ENCODE measurements at places on chromosomes 2 and 18.

DNA sequence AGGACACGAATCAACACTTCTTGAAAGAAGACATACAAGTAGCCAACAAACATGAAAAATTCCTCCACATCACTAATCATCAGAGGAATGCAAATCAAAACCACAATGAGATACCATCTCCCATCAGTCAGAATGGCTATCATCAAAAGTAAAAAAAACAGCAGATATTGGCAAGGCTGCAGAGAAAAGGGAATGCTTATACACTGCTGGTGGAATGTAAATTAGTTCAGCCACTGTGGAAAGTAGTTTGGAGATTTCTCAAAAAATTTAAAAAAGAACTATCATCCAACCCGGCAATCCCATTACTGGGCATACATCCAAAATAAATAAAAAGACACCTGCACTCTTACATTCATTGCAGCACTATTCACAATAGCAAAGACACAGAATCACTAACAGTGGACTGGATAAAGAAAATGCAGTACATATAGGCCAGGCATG lies 78.7 kb downstream of the GRB14 start:
- DNase-seq = no peak

GRCh38 chr2:47300609-47301276 lies 102.2 kb upstream of the MSH2 start:
- DNase-seq = no peak

DNA sequence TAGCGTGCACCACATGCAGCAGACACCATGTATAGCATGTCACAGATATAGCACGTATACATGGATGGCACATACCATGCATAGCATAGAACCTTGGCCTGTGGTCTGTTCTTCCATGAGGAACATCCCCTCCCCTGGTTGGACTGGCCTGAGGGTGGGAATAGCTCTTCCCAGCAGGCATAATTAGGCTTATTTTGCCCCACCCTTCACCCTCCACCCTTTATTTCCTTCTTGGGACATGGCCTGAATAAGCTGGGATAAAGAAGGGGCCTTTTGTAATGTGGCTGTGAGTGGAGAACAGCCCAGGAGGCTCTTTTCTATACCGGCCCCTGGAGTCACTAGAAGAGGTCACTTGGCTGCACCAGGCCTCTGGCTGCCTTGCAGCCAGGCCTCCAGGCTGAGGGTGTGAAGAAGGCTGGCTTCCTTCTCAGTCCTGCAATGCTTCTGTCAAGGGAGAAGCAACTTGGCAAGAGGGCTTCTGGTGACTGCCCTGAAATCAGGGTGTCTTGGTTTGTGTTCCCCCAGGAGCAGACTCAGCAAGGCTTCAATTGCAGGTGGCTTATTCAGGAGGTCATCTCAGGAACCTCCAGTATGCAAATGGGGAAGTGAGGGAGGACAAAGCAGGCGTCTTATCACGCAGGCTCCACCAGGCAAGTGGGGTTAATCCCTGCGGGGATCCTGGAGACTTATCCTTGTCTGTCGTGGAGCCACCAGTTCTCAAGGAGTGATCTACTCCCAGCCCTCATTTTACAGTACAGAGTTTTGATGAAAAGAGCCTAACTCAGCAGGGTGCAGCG lies 68.2 kb downstream of the HS6ST1 start:
- no peak for DNase-seq

DNA sequence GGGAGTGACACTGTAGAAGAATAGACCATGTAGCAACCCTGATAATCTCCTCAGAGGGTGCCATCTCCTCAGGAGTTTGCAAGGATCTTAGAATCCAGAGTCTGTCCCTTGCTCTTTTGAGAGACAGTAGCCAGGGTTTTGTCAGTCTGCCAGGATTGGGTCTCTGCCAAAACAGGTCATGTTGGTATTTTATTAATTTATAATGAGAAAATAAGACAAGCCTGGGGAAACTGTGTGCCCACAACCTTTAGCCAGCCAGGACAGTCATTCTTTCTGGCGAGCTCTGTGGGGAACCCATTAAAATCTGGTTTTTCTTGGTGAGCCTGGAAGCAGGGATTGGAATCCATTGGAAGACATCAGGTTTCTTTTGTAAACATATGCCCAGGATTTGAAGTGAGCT lies 78.6 kb downstream of the PTPRM start:
- DNase-seq = no peak

DNA sequence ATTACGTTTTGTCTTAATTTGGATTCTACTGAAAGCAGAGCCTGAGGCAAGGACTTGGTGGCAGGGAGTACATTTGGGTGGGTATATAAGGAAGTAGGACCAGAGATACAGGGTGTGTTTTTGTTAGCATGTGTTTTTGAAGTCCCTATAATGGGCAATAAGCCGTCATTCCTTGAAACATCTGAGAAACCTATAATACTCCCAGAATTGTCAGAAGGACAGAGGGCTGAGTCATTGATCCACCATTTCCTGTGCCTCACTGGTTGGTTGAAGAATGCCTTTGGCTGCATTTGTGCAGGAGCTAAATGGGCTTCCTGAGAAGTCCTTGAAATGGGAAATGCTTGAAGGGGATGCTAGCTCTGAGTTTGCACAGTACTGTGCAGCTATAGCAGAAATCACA lies 281.8 kb upstream of the ZEB2 start:
- no peak for DNase-seq

DNA sequence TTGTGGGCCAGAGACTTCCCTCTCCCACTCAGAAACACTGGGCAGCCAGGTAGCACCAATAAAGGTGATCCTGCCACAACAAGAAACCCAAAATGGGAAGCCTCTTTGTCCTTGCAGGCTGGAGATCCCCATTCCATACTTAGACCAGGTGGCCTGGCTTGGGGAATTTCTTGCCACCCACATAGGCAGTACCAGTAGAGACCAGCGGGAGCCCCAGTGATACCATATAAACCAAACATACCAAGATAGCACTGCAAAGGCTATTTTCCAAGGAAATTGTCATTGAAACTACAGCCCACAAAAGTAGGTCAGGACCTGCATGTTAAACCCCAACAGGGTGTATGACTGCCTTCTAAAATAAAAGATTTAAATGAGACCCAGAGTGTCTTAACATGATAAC lies 171.6 kb downstream of the DIS3L2 start:
- DNase-seq = no peak

DNA sequence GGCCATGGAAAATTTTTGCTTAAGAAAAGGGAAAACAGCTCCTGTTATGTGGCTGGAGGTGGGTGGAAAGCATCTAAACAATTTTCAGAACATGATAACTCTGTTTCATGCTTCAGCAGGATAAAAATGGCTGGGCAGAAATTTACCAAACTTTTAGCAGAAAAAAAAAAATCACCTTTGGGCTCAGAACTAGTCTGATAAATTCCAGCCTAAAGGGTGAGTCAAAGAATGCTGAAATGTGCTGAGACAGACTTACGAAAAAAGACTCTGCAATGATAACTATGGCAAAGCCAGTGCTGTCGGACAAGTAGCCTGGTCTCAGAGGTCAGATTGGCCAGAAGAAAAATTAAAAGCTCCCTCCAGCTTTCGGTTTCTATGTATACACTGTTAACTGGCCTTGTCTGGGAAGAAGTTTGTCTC lies 123.6 kb downstream of the LRATD1 start:
- no peak for DNase-seq

DNA sequence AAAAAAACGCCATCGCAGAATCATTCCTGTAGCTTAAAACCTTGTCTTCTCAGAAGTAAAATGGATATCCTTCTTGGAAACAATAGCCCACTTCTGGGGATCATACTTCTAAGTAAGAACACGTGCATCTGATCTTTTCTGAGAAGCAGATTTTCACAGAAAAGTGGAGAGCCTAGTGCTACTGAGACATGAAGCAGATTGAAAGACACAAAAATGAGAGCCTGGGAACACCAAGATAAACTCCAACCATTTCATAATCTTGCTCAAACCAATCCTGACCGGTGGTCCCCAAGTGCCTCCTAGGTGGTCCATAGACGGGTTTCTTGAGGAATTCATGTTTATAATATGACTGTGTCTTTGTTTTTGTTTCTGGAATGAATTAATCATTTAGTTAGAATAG lies 191.2 kb downstream of the IRS1 start:
- no peak for DNase-seq

DNA sequence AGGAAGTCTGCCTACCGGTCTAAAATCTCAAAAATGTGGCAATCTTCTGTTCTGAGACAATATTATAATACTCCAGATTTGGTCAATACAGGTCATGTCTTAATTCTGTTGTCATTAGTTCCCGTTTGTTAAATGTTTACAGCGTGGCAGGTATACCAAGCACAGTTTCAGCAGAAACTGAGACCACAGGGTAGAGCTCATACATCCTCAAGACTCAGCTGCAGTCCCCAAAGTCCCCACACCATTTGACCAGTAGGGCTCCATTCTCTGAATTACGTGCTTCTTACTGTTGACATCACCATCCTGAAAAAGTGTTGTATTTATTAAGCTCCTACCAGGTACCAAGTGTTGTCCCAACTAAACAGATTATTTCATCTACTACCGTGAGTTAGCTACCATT lies 157.1 kb downstream of the MC4R start:
- DNase-seq = no peak

- DNase-seq = no peak
Measured at GRCh38 chr18:25832001-25832604, 258.3 kb downstream of the SS18 start.

DNA sequence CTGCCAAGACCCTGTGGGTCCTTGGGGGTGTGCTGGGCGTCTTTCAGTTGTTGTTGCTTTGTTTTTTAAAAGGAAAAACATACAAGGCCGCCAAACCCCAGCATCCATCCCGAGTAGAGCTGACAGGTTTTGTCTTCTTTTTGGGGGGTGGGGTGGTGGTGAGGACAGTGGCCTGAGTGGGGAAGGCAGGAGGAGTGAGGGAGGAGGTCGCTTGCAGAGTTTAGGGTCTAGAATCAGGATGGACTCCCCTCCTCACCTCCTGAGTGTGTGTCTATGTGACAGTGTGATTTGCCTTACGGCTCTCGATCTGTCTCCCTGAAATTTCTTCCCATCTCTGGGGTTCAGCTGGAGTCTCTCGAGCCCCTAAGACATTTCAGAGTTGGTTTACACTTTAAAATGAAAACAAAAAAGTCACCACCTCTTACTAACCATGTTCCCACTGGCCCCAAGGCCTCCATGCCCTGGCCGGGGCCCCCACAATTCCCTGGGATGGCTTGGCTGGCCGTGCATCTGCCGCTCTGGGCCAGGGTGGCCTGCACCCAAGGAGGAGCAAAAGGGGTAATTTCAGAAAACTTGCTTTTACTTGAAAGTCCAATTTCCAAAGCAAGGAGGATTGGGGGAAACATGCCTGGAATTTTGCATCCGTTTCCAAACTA lies 5.0 kb downstream of the SIX3 start:
- no peak for DNase-seq

DNA sequence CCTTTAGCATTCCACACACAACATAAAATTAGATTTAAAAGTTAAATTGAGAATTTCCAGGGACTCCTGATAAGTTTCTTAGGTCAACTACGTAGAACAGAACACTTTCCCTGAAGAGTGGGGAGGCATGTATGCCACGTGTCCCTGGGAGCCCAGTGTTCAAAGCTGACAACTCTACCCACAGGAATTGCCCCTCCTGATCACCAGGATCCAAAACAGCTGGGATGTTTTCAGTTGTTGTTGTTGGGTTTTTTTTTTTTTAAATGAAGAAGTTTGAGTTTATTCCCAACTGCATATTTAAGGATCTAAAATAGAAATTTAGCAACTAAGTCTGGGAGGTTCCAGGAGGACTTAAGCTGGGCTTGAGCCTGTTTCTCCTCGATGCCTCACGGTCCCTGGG lies 100.5 kb downstream of the TPGS2 start:
- no peak for DNase-seq

- no peak for DNase-seq
Measured at GRCh38 chr2:156792242-156792840, 356.2 kb downstream of the GPD2 start.

DNA sequence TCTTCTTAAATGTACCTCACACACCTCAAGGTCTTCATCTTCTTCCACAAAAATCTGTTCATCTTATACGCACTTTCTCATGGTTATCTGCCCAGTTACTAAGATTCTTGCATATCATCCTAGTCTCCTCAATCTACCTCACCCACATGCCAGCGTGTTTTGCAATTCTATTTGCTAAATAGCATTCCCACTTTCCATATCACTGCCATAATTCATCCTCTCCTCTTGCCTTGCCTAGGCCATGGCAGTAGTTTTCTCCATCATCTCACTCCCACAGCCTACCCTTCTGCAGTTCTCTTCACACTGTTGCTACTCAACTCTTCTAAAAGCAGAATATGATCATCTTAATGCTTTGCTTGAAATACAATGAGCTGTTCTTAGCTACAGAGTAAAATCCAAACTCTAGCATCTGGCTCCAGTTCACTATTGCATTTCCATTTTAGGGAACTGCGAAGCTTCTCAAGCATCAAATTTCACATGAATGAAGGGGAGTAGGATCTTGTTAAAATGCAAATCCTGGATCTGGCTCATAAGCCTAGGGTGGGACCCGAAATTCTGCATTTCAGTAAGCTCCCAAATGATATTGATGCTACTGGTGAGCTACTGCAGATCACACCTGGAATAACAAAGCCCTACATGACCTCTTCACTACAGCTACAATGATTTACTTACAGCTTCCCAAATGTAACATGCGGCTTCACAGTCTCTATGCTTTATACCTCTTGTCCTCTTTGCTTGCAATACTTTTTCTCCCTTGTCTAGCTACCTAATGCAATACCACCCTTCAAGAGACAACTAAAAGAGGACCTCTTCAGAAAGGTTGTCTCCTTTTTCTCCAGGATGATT lies 293.9 kb downstream of the SATB2 start:
- DNase-seq = no peak

GRCh38 chr18:49096021-49096420 lies 145.3 kb upstream of the SMAD7 start:
- no peak for DNase-seq

GRCh38 chr2:222208010-222208690 lies 90.6 kb downstream of the PAX3 start:
- DNase-seq = no peak

- no peak for DNase-seq
Measured at GRCh38 chr18:13353084-13353823, 134.7 kb downstream of the LDLRAD4 start.

- DNase-seq = no peak
Measured at GRCh38 chr2:136770384-136770783, 5.0 kb downstream of the THSD7B start.

DNA sequence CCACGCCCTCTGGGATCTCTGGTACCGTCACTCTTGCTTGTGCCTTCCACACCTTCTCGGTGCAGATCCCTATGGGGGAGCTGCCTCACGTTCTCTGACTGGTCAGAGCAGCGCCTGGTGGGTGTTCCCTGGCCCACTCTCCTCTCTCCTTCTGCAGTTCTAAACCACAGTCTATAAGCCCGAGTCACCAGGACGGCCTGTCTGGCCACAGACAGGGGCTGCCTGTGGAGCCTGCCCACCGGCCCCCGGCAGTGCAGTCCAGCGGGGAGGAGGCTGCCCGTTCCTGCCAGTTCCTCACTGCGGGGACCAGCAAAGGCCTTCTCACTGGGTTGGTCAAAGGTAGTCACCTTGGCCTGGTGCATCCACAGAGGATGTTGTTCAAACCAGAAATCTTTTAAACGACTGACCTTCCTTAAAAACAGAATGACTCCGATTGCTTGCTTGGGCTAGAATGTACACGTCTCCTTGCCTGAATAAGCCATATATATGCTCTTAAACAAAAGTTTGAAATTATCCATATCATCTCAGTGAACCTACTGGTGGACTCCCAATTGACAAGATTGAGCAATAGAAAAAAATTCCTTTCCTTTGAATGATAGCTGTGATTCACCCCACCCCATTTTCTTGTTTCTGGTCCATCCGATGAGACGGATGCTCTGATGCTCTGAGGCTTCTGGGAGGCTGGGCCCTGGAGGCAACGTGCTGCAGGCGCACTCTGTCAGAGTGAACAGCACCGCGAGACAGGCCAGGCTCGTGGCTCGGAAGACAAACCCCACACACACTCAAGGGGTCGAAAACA lies 61.2 kb downstream of the RALBP1 start:
- no peak for DNase-seq

GRCh38 chr2:94986392-94986963 lies 39.0 kb upstream of the MAL start:
- no peak for DNase-seq
